ENCODE measurements at places on chromosomes 12 and 14.

GRCh38 chr12:66717036-66717673 is 38.3 kb upstream of the GRIP1 start:
- DNase-seq, result no peak

DNA sequence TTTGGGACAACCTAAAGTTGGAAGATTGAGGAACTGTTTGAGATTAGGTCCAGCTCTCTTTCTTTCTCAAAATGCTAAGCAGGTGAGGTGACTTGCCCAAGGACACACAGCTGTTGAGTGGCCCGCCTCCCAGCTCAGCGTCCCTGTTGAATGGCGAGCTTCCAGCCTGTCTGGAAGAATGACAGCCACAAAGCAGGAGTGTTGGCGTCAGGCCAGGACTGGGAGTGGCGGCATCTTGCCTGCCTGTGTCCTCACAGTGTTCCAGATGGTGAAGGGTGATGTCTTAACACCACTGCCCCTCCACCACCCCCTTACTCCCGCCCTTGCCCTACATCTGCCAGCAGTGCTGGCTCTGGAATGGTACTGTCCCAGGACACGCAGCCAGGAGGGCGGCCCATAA is 4.4 kb upstream of the CEBPE start:
- peak; percentile 19 for DNase-seq

DNA sequence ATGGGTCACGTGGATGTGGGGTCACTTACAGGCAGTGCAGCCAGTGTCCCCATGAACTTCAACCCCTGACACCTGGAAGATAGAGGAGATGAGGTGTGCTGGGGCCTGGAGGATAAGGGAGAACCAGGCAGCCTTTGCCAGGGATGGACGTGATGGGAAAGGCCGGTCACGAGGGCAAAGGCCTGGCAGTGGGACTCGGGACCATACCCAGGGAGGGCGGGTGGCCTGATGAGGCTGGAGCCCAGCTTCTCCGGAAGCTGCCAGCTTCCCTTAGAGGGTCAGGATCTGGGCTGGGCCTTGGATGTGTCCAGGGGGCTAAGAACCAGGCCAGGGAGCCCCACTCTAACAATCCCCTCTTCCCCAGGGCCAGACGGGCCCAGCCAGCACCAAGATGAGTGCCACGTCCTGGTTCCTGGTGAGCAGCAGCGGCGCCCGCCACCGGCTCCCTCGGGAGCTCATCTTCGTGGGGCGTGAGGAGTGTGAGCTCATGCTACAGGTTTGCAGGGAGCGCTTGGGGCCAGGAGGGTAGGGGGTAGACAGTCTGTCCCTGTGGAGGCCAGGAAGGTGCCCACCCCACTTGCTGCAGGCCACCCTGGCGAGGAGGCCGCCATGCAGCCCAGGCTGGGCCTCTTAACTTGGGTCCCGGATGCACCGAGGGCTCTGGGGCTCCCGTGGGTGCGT is 3.1 kb downstream of the CEP170B start:
- DNase-seq, result no peak

GRCh38 chr12:117367006-117367638 is 5.7 kb upstream of the NOS1 start:
- peak; percentile 63 for DNase-seq

DNA sequence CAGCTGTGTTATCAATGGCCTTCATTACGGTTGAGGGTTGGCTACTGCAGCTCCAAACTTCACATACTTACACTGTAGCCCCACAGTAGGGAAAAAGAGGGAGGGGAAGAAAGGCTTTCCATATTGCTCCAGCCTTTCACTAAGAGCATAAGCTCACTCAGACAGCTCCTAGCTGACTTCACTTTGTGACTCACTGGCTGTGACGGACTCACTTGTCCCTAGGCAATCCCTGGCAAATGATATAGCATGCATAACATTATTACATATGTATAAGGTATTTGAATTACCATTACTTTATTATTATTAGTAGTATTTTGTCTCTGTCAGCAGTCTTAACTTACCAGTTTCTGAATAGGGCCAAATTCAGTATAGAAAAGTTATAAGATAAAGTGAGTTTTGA is 350.7 kb downstream of the RMST start:
- no peak for DNase-seq

- DNase-seq, result no peak
These were observed 16.7 kb upstream of the NEDD1 start for GRCh38 chr12:96890331-96890730.

- DNase-seq, result no peak
These were observed 107.6 kb downstream of the PLEKHG7 start for GRCh38 chr12:92810370-92810769.

DNA sequence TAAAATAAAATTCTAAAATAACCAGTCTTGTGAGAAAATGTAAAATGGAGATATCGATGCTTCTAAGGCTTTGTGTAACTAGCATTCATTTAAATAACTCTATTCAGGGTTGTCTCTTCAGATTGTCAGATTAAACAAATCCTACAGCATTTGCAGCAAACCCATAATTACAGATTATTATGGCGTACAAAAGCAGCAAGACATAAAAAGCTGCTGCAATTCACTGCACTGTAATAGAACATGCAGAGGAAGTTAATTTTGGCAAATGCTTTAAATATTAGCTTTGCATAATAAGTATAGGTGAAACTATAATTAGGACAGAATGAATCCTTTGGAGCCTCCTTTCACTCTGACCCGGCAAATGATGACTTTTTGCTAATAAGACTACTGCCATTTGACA is 98.3 kb downstream of the INSM2 start:
- DNase-seq, result no peak

- no peak for DNase-seq
These were observed 108.2 kb downstream of the PRMT8 start for GRCh38 chr12:3598896-3599860.

- no peak for DNase-seq
These were observed 150.8 kb downstream of the TTC8 start for GRCh38 chr14:88975043-88975830.

DNA sequence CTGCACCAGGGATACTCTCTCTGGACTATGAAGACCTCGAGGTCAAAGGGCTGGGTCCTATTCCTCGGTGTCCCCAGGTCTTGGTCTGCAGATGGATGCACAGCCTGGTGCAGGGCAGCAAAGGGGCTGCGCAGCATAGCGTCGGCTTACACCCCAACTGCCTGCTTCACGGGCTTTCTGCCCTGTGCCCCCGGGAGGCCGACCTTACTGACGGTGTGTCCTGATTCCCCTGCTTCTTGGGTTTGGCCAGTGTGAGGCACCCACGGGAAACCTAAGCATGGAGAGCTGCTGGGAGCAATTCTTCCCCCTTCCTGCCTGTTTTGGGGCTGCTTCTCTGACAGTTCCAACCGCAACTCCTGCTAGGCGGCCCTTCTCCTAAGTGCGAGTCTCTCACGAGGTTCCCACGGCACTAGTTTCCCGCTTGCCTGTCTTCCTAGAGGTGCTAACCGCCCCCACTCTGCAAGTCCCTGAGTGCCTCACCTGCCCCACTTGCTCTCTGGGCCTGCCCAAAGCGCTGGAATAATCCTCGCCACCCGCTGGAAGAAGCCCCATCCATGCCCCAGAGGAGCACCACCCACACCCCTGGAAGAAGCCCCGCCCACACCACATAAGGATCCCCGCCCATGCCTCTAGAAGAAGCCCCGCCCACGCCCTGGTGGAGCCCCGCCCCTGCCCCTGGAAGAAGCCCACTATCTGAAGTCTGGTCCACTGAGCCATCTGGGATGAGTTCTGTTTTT is 54.0 kb downstream of the PRIMA1 start:
- DNase-seq, result no peak

GRCh38 chr14:87600240-87600639 is 392.7 kb downstream of the GALC start:
- no peak for DNase-seq

- DNase-seq, result peak; percentile 69
These were observed 179.6 kb upstream of the NUDT4 start for GRCh38 chr12:93198086-93198485.

- DNase-seq, result no peak
These were observed 139.4 kb downstream of the GRIP1 start for GRCh38 chr12:66539431-66539830.

- DNase-seq, result peak; percentile 10
These were observed 22.5 kb downstream of the MRPS35 start for GRCh38 chr12:27733052-27733656.

DNA sequence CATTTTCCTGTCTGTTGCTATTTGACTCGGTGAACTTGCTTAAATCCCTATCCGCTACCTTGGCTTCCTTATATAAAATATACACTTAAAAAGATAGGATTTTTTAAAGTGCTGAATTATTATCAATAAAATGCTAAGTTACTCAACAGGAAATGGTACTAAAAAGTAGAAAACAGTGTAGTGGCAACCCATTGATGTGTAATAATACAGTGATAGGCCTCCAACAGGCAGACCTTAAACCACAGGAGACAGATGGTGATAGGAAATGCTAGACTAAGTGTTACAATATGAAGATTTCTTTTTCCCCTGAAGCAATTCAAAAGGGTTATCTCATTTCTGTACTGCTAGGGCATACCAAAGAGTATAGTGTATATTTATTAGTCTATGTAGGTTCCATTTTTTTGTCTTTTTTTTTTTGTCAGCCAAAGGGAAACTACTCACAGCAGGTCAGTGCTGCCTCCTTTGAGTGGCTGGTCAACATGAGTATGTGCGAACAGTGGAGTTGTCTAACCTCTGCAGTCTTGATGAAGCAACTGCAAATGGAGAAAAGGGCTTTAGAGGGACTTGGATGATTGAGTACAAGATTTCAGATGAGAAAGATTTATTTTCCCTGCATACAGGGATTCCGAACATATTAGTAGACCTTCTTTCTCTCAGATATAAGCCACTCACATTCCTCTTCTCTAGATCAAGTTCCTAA is 183.8 kb downstream of the ACSS3 start:
- no peak for DNase-seq

GRCh38 chr14:21825149-21825743 is 151.6 kb upstream of the OR4E1 start:
- no peak for DNase-seq

All from fibroblast of lung (primary cell).